ENCODE measurements at places on chromosomes 1 and 21. TPM values are rescaled to one million over a fixed set of nuclear protein-coding genes. Genes with fewer than 3 reads are reported as not detected.

Gene SRSF4
- total RNA-seq, result 51.9 TPM

Gene CLIC4
- total RNA-seq, result 580 TPM

Gene GRIK3
- total RNA-seq, result not detected

DNA sequence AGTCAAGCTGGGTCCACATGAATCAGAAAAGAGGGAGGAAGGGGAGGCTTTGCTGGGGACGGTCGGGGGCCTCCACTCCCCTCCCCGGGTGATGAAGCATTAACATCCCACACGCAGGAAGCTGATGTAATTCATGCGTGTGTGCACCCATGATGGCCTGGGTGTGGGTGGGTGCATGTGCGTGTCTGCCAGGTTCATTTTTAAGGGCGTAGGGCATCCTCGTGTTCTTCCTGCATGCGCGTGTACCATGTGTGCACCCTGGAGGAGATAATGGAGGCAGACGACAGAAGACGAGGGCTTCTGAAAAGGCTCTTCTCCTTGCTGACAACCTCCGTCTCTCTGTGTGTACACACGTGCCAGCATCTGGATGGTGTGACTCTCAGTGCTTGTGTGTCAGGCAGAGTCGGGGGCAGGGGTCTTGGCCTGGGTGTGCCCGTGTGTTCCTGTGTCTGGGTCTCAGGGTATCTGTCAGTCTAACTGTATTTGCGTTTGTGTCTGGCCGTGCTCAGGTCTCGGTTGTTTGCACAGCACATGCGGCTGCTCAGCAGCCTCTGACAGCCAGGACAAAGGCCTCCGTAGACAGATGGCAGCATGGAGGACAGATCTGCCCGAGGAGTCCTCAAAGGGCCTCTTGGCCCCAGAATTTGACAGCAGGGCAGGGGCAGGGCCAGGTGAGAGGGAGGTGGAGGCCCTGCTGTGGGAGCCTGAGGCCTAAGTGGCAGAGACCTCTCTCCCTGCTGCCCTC is 2.4 kb downstream of the RAP1GAP start:
- DNase-seq, result no peak

GRCh38 chr21:39525129-39525528 is 73.4 kb downstream of the SH3BGR start:
- no peak for DNase-seq

DNA sequence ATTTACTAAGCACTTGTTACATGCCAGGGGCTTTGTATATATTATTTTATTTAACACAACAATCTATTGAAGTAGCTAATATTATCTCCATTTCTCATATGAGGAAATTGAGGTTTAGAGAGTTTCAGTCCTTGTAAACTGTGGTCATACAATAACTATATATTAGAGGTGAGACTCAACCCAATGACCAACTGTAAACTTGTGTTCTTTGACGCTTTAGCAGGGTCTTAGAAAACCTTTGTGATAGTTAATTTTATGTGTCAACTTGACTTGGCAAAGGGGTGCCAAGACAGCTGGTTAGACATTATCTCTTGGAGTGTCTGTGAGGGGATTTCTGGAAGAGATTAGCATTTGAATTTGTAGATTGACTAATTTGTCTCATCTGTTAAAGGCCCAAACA is 252.4 kb upstream of the B3GALT2 start:
- DNase-seq, result no peak

DNA sequence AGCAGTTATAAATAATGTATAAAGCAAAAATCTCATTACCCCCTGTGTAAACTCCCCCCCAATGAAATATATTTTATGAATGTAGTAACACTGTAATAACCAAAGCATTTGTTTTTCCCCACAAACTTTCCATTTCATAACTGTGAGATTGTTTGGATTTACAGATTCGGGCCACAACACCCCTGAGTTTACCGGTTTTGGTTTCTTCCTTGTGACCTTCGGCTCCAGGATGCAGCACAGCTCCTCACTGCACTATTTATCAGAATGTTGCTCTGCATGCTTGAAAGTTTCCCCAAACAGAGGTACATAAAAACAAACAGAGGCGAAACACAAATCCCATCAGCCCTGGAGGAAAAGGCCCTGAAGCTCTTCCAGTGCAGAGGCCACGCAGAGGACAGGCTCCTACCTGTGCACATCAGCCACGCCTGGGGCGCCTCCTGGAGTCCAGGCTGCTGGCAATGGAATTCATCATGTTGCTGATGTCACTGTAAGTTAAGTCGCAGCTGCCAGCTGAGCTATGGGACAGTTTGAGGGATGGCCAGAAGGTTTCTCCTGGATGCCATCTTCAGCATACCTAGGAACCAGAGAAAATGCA is 122.0 kb downstream of the LMO4 start:
- DNase-seq, result no peak

All from LHCN-M2 (cell line).